Stimulated activated CD4-positive, alpha-beta T cell treated with anti-CD3 and anti-CD28 coated beads, TNF-alpha, amount 100 ng/mL, for 4 hours (primary cell): ENCODE measurements at places on chromosomes 12 and 14.

DNA sequence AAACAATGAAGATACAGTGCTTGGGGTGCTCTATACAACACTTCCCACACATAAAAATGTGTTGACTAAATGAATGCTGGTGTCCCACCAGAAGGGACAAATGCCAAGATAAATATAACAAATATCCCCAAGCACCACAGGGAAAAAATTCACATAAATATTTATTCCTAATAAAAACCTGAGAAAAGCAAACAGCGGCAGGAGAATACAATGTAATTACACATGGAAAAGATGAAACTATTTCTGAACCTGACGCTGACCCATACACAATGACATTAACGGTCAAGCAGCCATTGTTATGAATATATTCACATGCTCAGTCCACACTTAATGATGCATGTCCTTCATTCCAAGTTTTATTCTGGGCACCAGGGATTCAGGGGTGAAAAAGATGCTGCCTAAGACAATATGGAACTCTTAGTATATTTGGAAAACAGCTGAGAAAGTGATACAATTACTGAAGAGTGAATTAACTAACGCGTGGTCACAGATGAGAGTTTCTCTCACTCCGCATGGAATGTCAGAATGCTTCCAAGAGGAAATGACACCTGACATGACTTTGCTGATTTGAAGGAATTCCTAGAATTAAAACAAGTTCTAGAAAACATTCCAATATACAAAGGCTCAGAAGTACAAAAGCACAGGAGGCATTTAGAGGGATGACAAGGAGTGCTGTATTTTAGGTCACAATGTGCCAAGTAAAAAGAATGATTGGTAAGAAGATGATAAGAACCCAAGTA lies 27.9 kb upstream of the PTPRR start:
- no peak for DNase-seq

- DNase-seq: no peak
These were observed 8.5 kb upstream of the HSP90AA1 start for GRCh38 chr14:102095231-102095870.

DNA sequence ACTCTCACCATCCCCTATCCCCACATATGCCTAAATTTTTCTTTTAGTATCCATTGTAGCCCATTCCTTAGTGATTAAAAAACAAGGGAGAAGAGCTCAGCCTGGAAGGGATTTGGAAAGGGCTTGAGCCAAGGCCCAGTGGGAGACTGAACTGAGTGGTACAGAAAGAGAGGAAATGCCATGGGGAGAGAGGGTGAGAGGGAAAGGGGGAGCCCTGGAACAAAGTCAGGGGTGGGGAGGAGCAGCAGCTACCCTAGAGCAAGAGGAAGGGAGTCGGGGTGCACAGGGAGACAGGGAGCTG lies 2.6 kb upstream of the ATN1 start:
- no peak for DNase-seq

DNA sequence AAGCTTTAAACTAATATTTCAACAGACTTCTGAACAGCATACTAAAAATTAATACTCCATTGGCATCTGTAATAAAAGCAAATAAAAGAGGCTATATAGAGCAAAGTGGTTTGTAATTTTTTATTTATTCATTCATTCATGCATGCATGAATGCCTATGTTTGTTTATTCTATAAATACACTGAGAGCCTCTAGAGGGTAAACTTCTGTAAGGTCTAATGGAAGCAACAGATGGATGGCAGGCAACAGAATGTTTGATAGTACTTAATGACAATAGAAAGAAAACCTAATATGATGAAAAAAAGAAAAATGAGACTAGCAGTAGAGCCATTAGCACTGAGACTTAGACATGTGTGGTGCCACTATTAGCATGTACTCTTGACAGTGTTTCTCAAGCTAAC lies 253.1 kb downstream of the CCDC91 start:
- DNase-seq: no peak

DNA sequence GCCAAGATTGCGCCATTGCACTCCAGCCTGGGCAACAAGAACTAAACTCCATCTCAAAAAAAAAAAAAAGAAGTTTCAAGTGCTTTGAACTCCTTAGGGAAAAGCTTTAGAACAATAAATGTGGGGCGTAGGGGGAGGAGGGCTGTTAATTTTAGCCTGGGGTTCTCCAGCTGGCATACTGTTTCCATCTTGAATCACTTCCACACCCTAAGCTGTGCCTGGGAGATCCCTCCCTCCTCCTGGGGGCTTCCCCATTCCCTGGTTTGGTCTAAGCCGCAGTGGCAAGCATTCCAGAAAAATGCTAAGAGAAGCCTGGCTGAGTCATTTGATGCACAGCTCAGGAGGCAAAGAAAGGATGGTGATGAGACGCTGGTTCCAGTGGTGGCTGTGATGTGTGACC lies 2.3 kb upstream of the ZNF384 start:
- DNase-seq: no peak

DNA sequence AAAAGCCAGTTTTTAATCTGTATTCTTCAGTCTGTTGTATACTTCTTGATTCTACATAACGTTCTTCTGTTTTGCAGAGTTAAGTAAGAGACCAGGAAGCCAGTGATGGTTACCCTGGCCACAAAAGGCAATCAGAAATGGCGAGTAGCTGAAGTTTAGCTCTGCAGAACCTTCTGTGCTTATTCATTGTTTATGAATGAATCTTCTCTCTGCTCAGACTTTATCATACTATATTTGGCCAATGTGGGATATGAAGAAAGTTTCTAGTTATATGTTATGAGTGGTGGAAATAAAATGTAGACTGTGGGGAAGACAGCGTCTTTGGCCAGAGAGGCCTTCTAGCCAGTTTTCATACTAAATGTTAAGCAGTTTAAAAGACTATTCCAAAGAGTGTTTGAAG lies 249.9 kb upstream of the RGS6 start:
- no peak for DNase-seq

GRCh38 chr12:22399464-22400180 lies 65.1 kb upstream of the ST8SIA1 start:
- DNase-seq: no peak

DNA sequence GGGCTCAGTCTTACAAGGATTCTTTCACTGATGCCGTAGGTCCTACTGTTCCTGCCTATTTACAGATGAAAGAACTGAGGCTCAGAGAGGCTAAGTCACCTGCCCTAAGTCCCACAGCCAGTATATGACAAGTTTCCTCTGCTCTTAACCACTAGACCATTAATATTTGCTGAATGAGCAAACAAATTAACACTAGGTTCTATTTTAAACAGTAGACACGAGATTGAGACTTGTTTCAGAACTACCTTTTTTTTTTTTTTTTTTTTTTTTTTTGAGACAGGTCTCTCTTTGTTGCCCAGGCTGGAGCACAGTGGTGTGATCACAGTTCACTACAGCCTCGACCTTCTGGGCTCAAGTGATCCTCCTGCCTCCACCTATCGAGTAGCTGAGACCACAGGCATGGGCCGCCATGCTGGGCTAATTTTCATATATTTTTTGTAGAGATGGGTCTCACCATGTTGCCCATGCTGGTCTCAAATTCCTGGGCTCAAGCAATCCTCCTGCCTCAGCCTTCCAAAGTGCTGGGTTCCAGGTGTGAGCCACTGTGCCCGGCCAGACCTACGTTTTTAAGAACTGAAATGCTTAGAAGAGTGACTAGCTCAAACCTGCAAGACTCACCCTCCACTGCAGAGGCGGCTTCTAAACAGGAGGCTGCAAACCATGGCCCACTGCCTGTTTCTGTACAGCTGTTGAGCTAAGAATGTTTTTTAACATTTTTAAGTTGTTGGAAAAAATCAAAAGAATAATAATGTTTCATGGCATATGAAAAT lies 12.9 kb downstream of the SYNE3 start:
- no peak for DNase-seq

GRCh38 chr12:116604178-116604895 lies 45.2 kb downstream of the MAP1LC3B2 start:
- no peak for DNase-seq

DNA sequence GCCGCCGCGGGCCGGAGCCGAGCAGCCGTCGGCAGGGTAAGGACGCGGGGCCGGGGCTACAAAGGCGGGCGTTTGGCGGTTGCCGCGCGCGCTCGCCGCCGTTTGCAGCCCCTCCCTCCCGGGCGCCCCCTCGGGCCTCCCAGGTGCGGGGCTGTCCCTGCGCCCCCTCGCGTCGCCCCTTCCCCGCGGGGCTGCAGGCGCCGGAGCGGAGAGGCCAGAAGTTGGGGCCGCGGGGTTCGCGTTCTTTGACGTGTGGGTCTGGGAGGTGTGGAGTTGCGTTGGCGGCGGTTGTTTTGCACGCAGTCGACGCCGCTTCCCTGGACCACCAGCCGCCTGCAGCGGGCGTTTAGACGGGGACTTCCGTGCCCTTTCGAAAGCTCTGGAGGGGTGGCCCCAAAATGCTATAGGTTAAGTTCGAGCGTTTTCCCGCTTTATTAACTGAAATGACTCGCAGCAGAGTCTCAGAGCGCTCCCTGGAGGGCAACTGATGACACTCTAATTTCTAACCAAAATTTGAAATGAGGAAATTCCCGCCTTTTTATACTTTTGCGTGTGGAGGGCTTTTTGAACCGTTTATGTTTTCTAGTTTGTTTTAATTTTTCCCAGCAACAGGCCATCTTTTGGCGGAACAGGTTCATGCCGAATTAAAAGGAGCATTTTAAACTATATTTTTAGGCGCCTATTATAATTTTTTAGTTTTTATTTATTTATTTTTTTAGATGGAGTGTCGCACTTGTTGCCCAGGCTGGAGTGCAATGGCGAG lies 902 bp downstream of the TMPO start:
- peak; percentile 67 for DNase-seq

DNA sequence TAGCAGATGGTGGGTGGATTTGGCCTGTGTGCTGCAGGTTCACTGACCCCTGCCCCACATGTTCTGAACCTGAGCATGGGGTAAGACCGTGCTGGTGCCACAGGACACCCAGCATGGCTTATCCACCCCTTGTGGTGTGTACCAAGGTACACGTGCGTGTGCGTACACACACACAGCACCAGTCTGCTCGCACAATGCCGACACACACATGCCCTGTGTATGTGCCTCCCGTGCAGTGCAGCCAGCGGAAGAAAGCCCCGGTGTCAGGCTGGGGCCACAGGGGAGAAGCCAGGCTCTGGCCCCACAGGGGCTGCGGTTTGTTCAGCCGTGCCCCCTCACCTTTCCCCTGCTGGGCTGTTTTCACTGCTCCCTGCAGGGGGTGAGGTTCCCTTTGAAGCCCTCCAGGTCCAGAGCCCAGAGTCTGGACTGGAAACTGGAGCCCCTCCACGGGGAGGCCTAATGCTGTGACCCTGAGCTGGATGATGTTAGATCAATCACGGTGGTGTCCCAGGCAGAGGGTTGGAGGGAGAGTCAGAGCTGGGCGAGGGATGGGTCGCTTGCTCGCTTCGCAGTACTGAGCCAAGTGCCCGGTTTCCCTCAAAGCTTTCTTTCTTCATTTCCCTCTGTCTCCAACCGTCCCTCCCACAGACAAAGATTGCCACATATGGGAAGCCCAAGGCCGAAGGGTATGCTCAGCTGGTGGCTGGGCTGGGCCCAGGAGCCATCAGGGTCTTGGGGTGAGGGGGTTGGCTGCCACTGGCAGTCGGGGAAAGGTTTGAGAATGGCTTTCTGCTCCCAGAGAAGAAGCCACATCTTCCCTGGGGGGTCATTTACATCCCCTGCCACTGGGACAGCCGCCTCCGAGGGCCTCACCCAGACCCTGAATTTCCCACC lies 6.2 kb downstream of the DTX1 start:
- no peak for DNase-seq

DNA sequence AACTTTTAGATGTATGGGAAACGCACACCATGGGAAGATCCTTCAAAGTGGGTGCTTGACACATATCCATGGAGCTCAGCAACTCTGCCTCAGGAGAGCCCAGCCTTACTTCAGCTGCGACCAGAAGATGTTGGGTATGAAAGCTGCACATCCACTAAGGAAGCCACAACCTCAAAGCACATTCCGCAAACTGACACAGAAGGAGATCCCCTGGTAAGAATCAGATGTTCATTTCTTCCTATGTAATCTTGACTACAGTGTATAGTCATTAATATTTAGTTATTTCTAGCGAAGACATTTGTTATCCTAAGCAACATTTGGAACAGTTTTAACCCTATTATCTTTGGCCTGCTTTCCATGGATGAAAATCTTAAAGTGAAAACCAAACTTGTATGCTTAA lies 374.2 kb downstream of the NAV3 start:
- DNase-seq: no peak

DNA sequence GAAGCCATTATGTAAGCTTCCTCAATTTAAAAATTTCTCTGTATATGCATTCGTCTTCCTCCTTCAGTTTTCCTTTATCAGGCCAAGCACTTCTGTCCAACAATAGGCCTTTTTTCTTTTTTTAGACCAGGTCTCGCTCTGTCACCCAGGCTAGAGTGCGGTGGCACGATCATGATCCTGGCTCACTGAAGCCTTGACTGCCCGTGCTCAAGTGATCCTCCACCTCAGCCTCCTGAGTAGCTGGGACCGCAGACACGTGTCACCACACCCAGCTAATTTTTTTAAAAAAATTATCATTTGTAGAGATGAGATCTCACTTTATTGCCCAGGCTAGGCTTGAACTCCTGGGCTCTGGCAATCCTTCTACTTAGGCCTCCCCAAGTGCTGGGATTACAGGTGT lies 25.8 kb downstream of the TAOK3 start:
- no peak for DNase-seq

DNA sequence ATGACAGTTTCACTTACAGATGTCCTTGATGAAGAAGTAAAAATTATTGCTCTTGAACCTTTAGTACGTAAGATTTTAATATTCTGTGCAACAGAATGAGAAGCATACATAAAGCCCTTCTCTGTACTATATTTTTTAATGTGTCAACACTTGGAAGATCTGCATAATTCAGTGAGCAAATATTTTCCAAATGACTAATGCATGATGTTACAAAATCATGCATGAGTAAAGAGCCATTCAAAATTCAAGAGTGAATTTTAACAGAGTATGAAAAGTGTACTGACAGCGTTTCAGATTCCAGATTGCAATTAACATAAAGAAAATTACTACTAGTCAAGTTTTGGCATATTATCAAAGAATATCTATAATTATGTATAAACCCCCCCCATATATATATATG lies 101.4 kb upstream of the BBS10 start:
- DNase-seq: no peak

GRCh38 chr12:95577820-95578219 lies 26.5 kb upstream of the USP44 start:
- no peak for DNase-seq

DNA sequence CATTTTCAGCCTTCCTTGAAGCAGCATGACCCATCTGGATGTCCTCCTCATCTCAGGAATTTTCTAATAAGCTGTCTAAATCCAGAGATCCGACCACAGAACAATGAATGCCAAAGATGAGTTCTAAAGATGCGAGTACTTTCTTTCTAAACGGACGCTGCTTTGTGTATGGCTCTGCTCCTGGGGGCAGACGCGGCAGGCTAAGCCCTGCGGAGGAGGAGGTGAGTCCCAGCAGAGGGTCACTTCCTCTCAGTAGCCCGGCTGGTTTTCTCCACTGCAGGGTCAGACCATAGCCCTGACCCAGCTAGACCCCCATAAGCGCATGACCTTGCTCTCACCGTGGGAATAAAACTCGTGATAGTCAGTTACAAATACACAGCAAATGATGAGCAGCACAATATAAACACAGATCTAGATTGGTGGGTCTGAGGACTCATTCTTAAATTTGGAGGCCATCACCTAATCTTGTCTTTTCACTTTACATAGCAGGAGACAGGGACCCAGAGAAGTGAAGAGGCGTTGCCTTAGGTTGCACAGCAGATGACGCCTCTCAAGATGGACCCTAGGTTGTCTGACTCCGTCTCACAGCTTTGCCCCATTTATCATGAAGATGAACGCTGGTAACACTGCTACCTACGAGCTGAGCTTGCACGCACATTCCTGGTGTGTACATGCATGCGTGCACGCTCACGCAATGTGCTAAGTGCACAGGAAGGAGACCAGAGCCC lies 16.6 kb downstream of the SSH1 start:
- DNase-seq: no peak
